ENCODE measurements at places on chromosomes 16 and 17.

- H3K4me1 ChIP-seq, result no peaks in the 10 kb centered on the region
- H3K27me3 ChIP-seq, result no peaks in the 10 kb centered on the region
- no peak overlapping the region for H3K4me3 ChIP-seq
- no peak for DNase-seq
Observed at GRCh38 chr17:57970710-57971109, 15.5 kb upstream of the CUEDC1 start.

DNA sequence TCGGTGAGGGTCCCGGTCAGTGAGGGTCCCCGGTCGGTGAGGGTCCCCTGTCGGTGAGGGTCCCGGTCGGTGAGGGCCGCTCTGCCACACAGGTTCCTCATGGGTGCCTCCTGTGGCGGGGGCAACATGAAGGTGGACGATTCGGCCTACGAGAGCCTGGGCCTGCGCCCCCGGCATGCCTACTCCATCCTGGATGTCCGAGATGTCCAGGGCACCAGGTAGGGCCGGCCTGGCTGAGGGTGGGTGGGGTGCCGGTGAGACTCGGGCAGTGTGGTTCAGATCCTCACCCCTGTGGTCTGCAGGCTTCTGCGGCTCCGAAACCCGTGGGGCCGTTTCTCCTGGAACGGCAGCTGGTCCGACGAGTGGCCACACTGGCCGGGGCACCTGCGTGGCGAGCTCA, 9.0 kb upstream of the PRR35 start:
- H3K27me3 ChIP-seq, result no peaks in the 10 kb centered on the region
- H3K36me3 ChIP-seq, result no peaks in the 10 kb centered on the region
- H3K27ac ChIP-seq, result no peak overlapping the region
- no peak overlapping the region for H3K4me3 ChIP-seq
- DNase-seq, result no peak

DNA sequence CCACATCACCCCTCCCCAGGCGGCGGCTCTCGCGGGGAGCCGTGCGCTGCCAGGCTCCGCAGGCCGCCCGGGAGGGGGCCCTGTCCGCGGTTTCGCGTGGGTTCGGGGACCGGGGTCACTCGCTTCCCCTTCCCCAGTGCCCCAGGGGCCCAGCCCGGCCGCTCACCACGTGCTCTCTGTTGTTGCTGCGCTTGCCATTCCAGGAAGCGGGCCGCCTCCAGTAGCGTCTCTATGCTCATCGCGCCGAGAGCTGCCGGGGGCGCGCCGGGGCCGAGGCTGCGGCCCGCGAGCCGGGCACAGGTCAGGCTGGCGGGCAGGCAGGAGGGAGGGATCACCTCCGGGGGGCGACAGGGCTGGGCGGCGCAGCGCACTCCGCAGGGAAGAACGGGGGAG, 390 bp downstream of the MNT start:
- H3K4me3 ChIP-seq, result peak overlapping the region; percentile 65
- H3K4me1 ChIP-seq, result no peaks in the 10 kb centered on the region
- no peaks in the 10 kb centered on the region for H3K36me3 ChIP-seq
- peak; percentile 80 for DNase-seq

- no peaks in the 10 kb centered on the region for H3K36me3 ChIP-seq
- no peak for DNase-seq
- H3K27me3 ChIP-seq, result no peaks in the 10 kb centered on the region
- no peak overlapping the region for H3K27ac ChIP-seq
Observed at GRCh38 chr17:1379930-1380313, 20.1 kb downstream of the YWHAE start.

DNA sequence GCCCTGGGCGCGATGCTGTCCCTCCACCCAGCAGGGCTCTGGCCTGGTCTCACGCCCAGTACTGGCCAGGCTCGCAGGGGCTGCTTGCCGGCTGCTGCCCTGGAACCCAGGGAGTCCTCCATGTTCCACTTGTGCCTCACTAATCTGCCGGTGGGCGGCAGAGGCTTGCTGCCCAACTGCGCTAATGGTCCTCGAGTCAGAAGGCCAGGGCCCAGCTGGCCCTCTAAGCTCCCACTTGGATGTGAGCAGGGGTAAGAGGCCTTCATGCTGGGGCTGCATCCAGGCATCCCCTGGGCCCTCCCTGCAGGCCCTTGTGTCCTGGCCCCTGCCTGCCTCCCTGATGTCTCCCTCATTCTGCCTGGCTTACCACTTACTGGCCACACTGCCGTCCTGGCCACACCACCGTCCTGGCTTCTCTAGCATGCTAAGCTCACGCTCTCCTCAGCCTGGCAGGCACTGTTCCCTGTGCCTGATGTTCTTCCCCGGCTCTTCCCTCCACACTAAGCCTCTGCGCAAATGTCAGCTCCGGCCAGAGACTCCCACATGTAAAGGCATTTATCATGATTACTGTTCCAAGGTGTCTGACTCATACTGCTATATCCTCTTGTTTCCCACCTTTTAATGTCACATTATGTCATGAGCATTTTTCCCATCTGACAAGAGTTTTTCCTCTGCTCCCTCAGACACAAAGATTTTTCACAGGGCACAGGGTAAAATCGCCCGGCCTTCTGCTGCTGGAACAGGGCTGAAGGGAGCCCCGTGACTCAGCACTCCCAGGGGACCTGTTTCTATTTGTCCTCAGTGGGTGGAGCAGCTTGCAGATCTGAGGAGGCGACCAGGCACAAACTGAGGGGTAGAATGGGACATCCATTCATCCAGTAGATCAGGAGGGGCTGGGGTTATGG, 15.9 kb downstream of the B9D1 start:
- no peaks in the 10 kb centered on the region for H3K27me3 ChIP-seq
- H3K4me1 ChIP-seq, result no peaks in the 10 kb centered on the region
- H3K27ac ChIP-seq, result peak overlapping the region; percentile 78
- H3K4me3 ChIP-seq, result no peak overlapping the region

- H3K4me3 ChIP-seq, result no peak overlapping the region
- peak; percentile 45 for DNase-seq
- H3K27me3 ChIP-seq, result no peaks in the 10 kb centered on the region
- peaks cover 10% of the 10 kb centered on the region for H3K4me1 ChIP-seq
- H3K27ac ChIP-seq, result peak overlapping the region; percentile 98
Observed at GRCh38 chr17:19387921-19388521, 1.0 kb upstream of the MFAP4 start.

DNA sequence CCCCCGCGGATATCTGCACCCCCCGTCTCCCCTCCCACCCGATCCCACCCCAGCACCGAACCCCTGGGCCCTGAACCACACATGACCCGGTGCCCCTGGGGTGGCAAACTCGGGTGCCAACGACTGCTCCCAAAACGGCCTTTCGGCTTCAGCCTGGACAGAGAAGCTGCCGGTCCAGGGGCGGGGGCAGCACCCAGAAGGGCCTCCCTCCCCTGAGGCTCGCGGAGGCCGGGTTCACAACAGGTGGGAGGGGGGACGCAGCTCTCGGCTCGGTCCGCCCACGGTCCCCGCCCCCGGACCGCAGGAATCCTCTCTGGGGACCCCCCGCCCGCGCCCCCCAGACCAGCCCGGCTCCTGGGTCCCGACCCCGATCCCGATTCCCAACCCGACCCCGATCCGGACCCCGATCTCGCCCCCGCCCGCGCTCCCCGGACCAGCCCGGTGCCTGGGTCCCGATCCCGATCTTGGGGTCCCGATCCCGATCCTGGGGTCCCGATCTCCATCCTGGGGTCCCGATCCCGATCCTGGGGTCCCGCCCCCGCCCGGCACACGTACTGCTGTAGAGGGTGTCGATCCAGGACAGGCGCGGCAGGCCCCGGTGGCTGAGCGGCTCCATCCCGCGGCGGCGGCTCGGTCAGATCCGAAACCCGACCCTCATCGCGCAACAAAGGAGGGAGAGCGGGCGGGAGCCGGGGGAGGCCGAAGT, 516 bp downstream of the ABR start:
- H3K27me3 ChIP-seq, result no peaks in the 10 kb centered on the region
- peak; percentile 77 for DNase-seq
- H3K36me3 ChIP-seq, result no peaks in the 10 kb centered on the region
- H3K4me1 ChIP-seq, result no peaks in the 10 kb centered on the region

DNA sequence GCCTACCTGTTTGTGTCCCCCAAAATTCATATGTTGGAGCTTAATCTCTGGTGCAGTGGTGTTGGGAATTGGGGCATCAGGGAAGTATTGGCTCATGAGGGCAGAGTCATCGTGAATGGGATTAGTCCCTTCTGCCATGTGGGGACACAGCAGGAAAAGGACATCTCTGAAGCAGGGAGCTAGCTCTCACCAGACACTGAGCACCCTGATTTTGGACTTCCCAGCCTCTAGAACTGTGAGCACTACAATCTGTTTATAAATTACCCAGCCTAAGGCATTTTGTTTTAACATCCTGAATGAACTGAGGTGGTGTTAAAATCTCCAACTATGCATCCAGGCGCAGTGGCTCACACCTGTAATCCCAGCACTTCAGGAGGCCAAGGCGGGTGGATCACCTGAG, 206.0 kb downstream of the SEC14L1 start:
- H3K4me3 ChIP-seq, result no peak overlapping the region
- no peaks in the 10 kb centered on the region for H3K27me3 ChIP-seq
- H3K27ac ChIP-seq, result no peak overlapping the region

GRCh38 chr17:44362459-44362948, 1.1 kb downstream of the FAM171A2 start:
- no peaks in the 10 kb centered on the region for H3K36me3 ChIP-seq
- no peaks in the 10 kb centered on the region for H3K27me3 ChIP-seq
- H3K27ac ChIP-seq, result no peak overlapping the region
- DNase-seq, result peak; percentile 36

DNA sequence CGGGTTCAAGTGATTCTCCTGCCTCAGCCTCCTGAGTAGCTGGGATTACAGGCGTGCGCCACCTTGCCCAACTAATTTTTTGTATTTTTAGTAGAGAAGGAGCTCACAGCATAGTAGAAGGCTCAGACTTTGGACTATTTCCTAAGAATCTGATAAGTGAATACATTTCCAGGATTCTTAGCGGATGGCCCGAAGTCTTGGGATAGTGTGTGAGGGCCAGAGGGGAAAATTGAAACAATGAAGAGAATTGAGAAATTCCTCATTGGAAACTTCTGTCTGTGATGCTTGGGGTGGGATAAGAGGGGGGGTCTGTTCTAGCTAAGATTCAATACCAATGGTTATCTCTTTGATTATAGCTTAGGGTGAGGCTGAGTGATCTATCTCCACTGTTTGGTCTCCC, 183.3 kb downstream of the MSI2 start:
- no peak for DNase-seq
- no peaks in the 10 kb centered on the region for H3K27me3 ChIP-seq
- H3K36me3 ChIP-seq, result no peaks in the 10 kb centered on the region
- no peak overlapping the region for H3K27ac ChIP-seq
- no peak overlapping the region for H3K4me3 ChIP-seq
- H3K4me1 ChIP-seq, result peaks cover 3% of the 10 kb centered on the region

- H3K27ac ChIP-seq, result no peak overlapping the region
- no peaks in the 10 kb centered on the region for H3K27me3 ChIP-seq
- no peak for DNase-seq
Observed at GRCh38 chr17:80082403-80083135, 18.8 kb upstream of the GAA start.

- peak; percentile 81 for DNase-seq
- no peak overlapping the region for H3K27ac ChIP-seq
- H3K4me3 ChIP-seq, result no peak overlapping the region
- no peaks in the 10 kb centered on the region for H3K27me3 ChIP-seq
Observed at GRCh38 chr16:12455287-12455798, 348.3 kb downstream of the CPPED1 start.

GRCh38 chr16:11681556-11681955, 13.3 kb downstream of the SNN start:
- H3K36me3 ChIP-seq, result peaks cover 2% of the 10 kb centered on the region
- DNase-seq, result no peak
- no peaks in the 10 kb centered on the region for H3K27me3 ChIP-seq
- no peak overlapping the region for H3K4me3 ChIP-seq
- no peak overlapping the region for H3K27ac ChIP-seq
